ENCODE measurements at places on chromosomes 6 and 20.
A peak's percentile ranks its signal among the peaks of the same experiment; 100 is the strongest.

GRCh38 chr6:20333721-20334269, 67.9 kb upstream of the E2F3 start:
- DNase-seq = no peak

- no peak for DNase-seq
Measured at GRCh38 chr6:143183666-143184065, 123.0 kb downstream of the AIG1 start.

DNA sequence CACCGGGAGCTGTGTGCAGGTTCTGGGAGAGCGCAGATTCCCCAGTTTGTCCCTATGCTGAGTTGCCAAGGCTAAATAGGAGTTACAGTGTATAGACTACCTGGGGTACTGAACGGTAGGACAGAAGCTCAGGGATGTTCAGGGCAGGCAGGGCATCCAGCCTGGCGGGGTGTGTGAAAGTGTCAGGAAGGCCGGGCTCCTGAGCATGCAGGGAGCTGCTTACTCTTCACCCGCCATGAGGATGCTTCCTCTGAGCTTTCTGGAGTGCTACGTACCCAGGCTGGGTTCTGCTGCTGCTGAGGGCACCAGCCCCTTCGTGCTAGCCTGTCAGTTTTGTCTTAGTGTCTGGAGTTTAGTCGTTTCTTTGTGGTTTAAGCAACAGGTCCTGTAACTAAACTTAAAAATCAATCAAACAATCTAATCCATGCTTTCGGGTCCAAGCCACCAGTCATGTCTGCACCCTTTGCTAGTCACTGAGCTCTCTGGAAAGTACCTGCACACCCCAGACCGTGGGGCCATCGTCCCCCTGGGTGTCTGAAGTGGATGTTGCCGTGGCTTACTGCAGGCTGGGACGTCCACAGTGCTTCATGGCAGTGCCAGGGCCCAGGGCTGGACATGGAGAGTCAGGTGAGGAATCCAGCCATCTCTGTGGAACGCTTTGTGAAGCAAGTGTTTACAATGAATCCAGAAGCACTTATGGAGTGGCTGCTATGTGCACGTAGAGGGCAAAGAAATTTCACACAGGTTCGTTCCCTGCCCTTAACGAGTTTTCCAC, 220.3 kb upstream of the SNX9 start:
- no peak for DNase-seq

- no peak for DNase-seq
Measured at GRCh38 chr6:99145738-99146137, 198.0 kb upstream of the FBXL4 start.

DNA sequence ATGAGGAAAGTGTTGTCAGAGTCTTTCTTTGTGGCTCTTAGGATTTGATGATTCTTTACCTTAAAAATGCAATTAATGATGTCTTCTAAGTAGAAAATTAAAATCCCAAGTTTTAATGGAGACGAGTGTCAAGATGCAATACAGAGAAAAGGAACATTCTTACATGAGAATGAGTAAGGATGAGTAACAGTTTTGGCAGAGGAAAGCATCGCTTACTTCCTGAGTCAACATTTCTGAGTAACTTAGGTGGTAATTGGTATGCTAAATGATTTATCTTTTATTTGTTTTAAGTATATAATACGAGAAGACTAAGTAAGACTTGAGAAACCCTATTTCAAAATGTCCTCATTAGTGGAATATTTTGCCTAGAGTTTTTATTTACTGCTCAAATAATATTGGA, 101.3 kb downstream of the RTN4IP1 start:
- no peak for DNase-seq

DNA sequence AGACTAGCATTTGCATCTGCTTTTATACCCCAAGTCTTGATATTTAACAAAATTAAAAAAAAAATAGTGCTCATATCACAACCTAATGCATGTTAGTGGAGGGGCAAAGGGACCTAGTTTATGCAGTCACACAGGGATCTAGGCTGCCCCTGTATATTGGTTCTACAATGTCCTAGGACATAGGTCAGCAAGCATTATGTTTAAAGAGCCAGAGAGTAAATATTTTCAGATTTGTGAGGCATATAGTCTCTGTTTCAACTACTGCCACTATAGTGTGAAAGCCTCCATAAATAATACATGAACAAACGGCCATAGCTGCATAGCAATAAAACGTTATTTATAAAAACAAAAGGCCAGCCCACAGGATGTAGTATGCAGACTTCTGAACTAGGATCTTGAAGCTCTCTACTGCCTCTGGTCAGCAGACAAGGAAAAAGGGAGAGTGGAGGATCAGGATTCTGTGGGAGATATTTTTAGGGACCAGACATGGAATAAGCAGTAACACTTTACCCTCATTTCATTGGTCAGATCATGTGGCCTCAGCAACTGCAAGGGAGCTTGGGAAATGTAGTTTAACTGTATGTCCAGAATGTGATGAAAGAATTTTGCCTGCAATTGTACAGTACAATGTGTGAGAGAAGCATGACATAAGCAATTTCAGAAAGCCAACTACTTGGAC, 414.2 kb upstream of the SPTLC3 start:
- no peak for DNase-seq

- DNase-seq = no peak
Measured at GRCh38 chr6:105588123-105588710, 185.3 kb upstream of the PREP start.

- no peak for DNase-seq
Measured at GRCh38 chr20:58840816-58841538, 9.7 kb downstream of the GNAS-AS1 start.

- no peak for DNase-seq
Measured at GRCh38 chr20:50123418-50123817, 10.5 kb upstream of the UBE2V1 start.

- DNase-seq = peak; percentile 16
Measured at GRCh38 chr6:116812051-116812650, 16.7 kb downstream of the GPRC6A start.

- no peak for DNase-seq
Measured at GRCh38 chr20:46576774-46577395, 26.4 kb upstream of the OCSTAMP start.

DNA sequence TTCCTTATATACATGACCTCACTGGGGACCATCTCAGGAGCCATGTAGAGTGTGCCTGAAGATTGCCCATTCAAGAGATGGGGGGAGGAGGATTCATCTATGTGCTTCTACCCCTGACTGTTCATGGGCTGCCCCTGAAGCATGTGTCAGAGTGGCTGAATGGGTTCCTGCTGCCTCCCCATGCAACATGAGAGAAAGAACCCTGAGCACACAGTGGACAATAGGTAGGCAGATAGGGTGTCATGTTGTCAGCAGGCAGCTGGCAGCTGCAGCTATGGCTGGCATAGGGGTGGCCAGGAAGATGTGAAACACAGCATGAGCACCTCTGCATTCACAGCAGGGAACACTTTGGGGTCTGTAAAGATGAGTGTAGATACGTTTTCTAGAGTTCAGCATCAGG, 208.4 kb upstream of the CNR1 start:
- no peak for DNase-seq

DNA sequence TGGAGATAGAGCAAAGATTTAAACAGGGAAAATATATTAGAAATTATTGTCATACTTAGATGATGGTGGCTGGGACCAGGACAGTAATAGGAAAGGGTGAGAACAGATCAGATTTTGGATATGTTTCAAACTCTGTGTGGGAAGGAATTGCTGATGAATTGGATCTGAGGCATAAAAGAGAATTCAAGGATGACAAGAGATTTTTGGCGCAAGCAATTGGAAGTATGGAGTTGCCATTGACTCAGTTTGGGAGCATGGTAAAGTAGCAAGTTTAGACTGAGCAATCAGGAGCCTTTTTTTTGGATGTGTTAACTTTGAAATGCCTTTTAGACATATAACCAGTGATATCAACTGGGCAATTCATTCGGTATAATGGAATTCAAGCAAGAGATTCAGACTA, 14.4 kb downstream of the TAB2 start:
- DNase-seq = no peak

GRCh38 chr6:130526466-130526865, 160.6 kb downstream of the TMEM200A start:
- peak; percentile 36 for DNase-seq

DNA sequence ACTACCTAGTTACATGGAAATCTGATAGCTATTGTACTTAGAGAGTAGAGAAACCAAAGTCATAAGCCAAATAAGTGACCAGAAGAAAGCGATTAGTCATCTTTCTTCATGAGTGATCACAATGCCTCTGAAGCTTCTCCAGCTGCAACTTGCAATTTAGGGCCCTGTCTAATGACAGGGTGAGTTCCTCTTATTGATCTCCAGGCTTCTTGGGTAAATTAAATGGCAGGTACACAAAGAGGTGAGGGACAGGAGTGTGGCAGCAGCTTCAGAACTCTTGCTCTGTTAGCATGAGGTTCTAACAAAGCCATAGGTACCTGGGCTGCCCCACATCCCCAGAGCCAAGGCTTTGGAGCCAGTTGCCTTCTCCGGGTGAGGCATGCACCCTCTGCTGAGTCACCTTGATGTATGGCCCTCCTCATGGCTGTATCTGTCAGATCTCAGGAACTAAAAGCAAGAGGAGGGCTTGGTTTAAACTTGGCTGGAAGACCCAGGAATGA, 60.8 kb downstream of the PRDM1 start:
- DNase-seq = no peak

DNA sequence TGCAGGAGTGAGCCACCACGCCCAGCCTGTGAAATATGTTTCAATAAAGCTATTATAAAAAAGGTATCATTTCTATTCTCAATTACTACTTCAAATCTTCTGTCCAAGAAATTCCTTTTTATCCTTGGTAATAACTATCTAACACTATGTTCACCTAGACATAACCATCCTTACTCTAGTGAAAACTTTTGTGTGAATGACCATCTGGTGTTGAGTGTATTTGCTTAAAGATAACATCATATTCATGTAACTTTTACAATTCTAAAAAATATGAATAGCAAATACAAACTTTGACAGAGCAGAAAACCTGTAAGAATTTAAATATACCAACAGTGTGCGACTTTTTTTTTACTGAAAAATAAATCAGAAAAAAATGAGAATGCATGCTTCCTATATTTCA, 96.9 kb downstream of the MAP3K5 start:
- DNase-seq = no peak

DNA sequence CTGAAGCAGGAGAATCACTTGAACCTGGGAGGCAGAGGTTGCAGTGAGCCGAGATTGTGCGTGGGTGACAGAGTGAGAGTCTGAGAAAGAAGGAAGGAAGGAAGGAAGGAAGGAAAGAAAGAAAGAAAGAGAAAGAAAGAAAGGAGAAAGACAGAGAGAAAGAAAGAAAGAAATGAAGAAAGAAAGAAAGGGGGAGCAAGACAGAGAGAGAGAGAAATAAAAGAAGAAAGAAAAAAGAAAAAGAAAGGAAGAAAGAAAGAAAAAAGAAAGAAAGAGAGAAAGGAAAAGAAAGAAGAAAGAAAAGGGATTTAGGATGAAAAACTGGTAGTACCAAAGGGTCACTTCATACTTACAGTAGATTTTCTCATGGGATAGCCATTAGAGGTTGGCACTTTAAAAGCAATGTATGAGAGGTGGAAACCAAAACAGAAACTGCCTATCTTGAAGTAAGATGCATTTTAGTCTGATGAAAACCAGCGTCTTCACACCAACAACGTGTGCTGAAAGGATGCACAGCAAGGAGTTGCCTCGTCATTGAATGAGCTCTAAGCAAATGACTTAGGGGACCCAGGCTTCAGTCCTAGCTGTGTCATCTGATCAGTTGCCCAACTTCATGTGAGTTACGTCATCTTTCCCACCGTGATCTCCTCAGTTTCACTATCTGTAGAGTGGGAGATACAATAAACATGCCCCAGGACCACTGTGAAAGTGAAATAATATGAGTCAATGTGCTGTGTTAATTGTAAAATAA, 133.9 kb upstream of the NEDD9 start:
- DNase-seq = no peak

DNA sequence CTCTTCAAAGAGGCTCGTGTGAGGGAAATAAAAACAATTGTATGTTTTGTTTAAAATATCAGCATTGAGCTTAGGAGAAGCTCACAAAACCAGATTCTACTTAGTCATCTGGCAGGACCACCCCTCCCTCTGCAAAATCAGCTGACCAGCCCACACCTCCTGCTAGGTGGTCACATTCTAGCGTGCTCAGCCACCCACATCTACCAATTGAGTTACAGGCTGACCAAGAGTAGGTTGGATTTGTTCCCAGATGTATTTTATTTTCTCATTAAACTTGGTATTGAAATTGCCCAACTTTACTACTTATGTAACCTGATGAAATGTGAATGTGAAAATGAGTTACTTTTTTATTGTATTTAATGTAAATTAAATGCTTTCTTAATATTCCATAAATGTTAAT, 56.2 kb downstream of the SLC22A2 start:
- no peak for DNase-seq

DNA sequence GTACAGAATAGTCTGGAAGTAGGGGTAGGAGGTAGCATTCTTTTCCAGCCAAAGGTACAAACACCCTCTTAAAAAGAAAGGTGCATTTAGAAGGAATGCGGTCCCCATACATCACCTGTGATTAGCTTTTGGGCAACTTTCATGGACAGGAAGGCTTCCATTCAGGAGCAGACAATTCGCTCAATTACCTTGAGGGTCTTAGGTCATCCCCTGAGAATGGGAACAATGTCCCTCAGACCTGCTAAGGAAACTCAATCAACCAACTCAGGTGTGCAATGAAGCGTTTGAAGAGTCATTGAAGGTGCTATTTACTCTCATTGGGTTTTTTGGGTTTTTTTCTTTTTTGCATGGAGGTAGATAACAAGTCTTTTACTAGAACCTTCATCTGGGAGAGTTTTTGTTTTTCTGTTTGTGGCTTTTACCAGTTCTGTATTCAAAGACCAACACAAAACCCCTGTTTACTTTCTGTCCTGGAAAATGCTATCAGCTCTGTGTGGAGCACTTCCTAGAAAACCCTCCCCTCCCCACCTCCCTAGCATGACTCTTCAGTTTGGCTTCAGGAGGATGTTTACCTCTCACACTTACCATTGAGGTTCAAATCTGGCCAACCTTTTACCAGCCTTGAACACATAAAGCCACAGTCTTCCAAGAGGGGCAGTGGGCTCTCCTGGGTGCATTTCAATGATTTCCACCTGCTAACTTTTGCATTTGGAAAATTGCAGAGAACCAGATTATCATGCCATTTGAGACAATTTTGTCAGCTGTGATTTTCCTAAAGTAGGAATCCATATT, 271.2 kb upstream of the PRDM1 start:
- no peak for DNase-seq

GRCh38 chr20:48802647-48803046, 25.2 kb downstream of the PREX1 start:
- no peak for DNase-seq

DNA sequence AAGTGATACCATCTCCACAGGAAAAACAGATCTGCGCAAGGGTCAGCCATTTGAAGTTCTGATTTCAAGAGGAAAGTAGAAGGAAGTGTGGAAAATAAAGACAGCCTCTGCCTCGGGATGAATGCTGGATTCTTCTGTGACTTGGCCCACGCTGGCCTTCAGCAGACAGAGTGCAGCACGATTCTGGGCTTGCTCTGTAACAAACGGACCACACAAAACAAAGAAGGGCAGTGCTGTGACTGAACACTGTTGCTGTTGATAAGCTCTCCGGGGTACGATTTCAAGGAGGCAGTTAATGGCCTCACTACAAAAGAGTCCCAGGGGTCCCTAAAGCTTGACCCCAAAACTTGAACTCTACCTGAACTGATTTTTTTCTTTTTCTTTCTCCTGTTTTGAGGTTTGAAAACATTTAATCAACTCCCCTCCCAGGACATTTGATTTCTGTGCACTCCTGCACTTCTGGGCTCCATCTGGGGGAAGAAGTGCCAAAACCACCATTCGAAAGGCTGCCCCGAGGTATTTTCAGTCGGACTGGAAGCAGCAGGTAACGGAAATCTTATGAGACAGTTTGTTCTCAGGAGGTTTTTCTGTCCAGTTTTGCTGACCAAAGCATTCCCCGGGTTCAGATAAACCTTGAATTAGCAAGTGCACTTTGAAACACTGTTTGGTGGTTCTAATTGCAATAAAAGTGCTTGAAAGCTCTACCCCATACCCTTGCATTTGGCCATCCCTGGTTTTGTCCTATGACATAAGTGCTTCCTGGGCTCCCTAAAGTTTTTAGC, 189.6 kb downstream of the MYLK4 start:
- no peak for DNase-seq
